ENCODE measurements at places on chromosomes 6 and 20.
A peak's percentile ranks its signal among the peaks of the same experiment; 100 is the strongest.

GRCh38 chr6:148580442-148580841 is 166.4 kb upstream of the UST start:
- DNase-seq = no peak

DNA sequence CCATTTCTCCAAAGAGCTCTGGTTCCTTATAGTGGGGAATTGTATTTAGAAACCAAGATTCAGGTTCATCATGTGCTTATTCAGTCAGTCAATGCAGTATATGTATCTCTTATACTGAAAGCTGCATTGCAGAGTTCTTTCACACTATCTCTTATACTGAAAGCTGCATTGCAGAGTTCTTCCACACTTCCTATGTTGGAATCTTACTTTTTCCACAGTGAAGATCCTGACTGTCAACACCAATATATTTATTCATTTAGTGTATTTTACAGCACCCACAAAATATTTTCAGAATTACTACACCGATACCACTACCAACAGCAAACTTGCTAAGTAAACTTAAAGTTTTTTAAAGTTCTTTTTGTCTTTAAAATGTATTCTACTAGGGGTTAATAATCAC is 349.3 kb upstream of the MMS22L start:
- no peak for DNase-seq

- DNase-seq = no peak
Observed at GRCh38 chr6:80165143-80165542, 58.7 kb downstream of the BCKDHB start.

- DNase-seq = peak; percentile 37
Observed at GRCh38 chr6:4021854-4022695, 56.9 kb downstream of the FAM217A start.

DNA sequence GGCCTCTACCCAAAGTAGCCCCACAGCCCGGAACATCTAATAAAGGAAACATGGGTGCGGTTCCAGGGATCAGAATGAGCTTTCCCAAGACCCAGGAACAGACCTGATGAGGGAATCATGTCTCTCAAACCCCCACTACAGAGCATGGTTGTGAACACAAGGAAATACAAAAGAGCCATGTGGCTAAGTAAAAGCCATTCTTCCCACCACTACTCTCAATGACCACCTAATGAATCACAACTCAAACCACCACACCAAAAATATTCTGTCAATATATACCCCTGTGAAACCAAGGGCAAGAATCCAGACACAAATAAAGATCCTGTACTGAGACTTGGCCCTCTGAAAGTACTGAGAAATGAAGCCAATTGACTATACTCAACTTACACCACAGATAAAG is 20.9 kb upstream of the COL21A1 start:
- no peak for DNase-seq

GRCh38 chr6:36160147-36160760 is 29.9 kb downstream of the MAPK13 start:
- DNase-seq = no peak

- no peak for DNase-seq
Observed at GRCh38 chr6:42777126-42777822, 4.6 kb upstream of the BICRAL start.

- no peak for DNase-seq
Observed at GRCh38 chr6:61688165-61688564, 597.9 kb downstream of the KHDRBS2 start.

- no peak for DNase-seq
Observed at GRCh38 chr20:34527016-34527415, 10.8 kb downstream of the DYNLRB1 start.

GRCh38 chr6:41784581-41785171 is 2.8 kb upstream of the TOMM6 start:
- DNase-seq = no peak

DNA sequence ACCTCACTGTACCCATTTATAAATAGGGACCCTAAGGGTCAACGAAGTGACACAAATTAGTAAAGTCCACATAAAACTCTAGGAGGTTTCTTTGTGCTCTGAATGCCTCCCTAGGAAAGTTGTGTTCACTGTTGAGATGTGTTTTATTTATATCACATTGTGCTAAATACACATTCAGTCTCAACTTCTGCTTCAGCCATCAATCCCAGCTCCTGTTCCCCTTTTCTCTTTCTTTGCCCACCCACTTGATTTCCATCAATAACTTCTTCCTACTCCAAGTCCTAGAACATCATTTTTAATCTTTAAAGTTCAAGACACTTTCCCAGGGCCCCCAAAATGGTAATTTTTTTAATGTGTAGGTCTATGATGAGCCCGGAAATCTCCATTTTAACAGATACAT is 208.3 kb upstream of the RAB32 start:
- no peak for DNase-seq

GRCh38 chr6:111804627-111805235 is 68.5 kb downstream of the FYN start:
- DNase-seq = no peak

DNA sequence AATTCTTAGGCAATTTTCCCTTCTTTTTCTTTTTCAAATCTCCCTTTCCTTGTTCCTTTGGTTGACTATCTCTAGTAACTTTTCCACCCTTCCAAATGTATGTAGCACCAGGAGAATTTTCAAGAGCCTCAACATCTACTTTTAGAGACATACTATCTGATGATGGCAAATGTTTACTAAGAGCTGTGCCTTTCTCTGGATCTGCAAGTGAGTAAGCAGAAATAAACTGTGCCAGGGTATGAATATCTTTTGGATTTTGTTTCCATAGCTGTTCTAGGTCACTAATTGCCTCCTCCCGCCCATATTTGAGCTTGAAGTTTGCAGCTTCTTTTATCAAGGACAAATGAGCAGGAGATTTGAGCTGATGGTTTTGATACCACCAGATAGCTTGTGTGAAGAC is 69.5 kb downstream of the GTF2H5 start:
- DNase-seq = no peak

DNA sequence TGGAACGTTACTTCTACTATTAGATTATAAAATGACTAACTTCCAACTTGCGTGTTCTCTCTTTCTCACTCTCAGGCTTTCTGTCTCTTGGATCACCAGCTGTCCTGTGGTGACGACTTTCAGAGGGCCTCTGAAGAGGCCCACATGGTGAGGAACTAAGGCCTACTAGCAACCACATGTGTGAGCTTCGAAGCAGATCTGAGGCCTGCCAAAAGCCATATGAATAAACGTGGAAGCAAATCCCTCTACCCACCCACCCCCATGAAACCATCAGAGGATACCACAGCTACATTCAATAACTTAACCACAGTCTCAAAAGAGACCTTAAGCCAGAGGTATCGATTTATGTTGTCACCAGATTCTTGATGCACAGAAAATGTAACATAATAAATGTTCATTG is 13.5 kb upstream of the BMP5 start:
- DNase-seq = no peak

DNA sequence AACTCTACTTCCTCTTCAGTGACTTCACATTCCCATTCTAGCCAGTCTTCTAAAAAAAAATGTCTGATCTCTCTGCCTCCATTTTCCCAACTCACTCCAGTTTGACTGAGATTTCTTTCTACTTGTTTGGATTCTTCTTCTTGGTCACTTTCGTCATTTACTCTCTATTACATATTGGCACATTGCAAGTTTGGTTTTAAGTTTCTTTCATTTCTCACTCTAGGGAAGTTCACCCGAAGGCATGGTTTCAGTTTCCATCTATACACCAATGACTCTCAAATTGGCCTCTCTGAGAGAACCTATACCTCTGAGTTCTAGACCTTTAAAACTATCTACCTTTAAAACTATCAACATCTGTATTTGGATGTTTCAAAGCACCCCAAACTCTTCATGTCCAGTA is 51.3 kb downstream of the CD109 start:
- DNase-seq = no peak

GRCh38 chr6:10968776-10969175 is 75.3 kb downstream of the ELOVL2 start:
- DNase-seq = no peak

DNA sequence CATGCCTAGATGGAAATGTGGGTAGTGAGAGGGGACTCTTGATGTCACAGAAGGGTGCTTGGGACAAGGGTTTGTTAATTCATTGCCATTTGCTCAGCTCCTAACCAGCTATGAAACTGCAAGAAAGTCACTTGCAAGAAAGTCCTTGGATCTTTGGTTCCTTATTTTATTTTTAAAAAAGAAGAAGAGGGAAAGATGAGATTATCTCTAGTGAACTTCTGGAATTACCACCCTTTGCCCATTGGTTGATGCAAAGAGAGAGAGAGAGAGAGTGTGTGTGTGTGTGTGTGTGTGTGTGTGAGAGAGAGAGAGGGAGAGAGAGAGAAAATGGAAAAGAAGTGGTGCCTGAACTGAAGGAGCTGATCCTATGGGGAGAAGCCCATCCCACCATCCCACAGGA is 4.6 kb upstream of the SFT2D1 start:
- DNase-seq = no peak

DNA sequence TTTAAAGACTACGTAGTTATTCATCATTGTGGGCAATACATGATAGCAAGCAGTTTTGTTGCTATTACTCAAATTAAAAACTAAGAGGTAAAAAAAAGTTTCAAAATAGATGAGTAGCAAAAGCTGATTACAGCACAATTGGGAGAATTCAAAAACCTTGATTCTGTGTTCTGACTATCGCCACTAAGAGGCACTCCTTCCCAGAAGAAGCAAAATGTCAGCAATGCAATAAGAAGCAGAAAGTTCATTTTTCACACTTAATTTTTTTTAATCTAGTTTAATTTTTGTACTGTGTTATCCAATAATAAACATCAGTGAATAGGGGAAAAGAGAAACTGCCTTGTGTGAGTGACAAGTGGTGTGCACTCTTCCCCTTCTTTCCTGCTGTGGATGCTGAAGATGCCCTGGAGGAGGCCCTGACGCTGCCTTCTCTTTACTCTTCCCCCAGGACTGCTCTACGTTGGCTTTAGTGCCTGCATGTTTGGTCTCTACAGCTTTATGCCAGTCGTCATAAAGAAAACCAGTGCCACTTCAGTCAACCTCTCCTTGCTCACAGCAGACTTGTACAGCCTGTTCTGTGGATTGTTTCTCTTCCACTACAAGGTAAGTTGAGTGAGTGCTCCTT is 263.2 kb upstream of the PLN start:
- DNase-seq = peak; percentile 7

GRCh38 chr6:8047541-8048292 is 16.5 kb downstream of the BLOC1S5 start:
- no peak for DNase-seq

DNA sequence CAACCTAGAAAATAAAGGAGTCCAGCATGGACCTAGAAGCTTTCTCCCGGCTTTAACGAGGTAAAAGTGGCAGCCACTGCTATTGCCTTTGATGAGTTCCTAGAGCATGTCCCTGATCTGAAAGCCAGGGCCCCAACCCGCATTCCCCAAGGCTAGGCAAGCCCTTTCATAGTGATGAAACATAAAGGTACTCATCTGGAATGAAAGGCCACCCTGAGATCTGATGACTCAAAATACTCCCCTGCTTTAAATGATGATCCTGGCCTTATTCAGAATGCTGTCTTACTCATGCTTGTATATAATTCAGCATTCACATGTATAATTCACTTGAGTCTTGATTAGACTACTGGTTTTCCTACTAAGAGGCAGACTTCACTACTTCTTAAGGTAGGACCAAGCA is 21.3 kb downstream of the TTPAL start:
- no peak for DNase-seq

GRCh38 chr6:31752739-31753319 is 9.6 kb upstream of the SAPCD1 start:
- no peak for DNase-seq

DNA sequence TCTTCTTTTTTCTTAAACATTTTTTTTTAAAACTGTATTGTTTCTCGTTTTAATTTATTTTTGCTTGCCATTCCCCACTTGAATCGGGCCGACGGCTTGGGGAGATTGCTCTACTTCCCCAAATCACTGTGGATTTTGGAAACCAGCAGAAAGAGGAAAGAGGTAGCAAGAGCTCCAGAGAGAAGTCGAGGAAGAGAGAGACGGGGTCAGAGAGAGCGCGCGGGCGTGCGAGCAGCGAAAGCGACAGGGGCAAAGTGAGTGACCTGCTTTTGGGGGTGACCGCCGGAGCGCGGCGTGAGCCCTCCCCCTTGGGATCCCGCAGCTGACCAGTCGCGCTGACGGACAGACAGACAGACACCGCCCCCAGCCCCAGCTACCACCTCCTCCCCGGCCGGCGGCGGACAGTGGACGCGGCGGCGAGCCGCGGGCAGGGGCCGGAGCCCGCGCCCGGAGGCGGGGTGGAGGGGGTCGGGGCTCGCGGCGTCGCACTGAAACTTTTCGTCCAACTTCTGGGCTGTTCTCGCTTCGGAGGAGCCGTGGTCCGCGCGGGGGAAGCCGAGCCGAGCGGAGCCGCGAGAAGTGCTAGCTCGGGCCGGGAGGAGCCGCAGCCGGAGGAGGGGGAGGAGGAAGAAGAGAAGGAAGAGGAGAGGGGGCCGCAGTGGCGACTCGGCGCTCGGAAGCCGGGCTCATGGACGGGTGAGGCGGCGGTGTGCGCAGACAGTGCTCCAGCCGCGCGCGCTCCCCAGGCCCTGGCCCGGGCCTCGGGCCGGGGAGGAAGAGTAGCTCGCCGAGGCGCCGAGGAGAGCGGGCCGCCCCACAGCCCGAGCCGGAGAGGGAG is 580 bp downstream of the VEGFA start:
- DNase-seq = no peak

GRCh38 chr6:7148100-7148822 is 40.5 kb downstream of the RREB1 start:
- DNase-seq = no peak

- DNase-seq = peak; percentile 87
Observed at GRCh38 chr20:37670351-37670791, 23.5 kb upstream of the CTNNBL1 start.

DNA sequence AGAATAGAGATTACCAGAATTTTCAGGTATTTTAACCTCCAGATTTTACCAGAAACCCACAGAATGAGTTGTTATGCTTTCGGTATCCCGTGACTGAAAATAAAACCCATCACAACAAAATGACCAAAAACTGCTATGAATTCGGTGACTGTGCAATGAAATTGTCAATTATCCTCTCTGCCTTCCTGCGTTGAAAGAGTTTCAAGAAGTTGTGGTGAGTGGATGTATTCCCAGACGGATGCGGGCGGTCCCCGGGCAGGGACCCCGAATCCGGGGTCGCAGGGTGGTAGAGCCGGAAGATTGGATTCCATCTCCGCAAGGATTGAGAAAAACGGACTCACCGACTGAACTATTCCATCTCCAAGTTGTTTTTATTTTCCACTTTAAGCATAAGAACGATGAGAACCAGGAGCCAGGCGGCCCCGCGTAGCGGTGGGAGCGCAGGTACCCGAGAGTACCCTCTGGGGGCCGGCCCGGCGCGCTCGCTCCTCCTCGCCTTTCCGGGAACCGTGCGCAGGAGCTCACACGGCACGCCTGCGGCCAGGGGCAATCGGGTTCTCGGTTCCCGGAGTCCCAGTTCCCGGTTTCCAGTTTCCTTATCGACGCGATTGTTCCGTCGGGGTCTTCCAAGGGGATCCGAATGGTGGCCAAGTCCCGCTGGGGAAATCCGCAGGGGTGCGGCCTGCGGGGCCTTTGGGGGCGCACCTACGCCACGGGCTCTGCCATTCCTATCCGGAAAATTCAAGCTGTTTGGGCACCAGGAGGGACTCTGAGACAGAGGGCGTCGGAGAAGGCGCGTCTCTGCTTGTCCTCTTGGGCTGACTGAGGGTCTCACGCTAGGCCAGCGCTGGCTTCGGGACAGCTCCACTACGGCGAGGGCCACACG is 104.9 kb upstream of the PRDM1 start:
- DNase-seq = no peak

GRCh38 chr20:38633577-38634093 is 32.0 kb downstream of the ARHGAP40 start:
- DNase-seq = peak; percentile 48

GRCh38 chr20:50247196-50248094 is 56.8 kb downstream of the CEBPB start:
- no peak for DNase-seq

GRCh38 chr6:25942561-25943147 is 12.2 kb upstream of the SLC17A2 start:
- DNase-seq = peak; percentile 51
